ENCODE measurements at places on chromosomes 13 and 19.

GRCh38 chr19:38519168-38519567, 85.7 kb downstream of the RYR1 start:
- DNase-seq = no peak

DNA sequence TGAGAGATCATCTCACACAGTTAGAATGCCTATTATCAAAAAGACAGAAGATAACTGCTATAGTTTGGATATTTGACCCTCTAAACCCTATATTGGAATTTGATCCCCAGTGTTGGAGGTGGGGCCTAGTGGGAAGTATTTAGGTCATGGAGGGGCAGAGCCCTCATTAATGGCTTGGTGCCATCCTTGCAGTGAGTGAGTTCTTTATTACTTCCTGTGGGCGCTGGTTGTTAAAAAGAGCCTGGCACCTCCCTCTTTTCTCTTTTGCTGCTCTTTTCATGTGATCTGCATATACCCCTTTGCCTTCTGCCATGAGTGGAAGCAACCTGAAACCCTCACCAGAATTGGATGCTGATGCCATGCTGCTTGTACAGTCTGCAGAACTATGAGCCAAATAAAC, 66.8 kb downstream of the TDRD3 start:
- DNase-seq = no peak

GRCh38 chr13:73590795-73591194, 532.0 kb downstream of the KLF5 start:
- DNase-seq = no peak

DNA sequence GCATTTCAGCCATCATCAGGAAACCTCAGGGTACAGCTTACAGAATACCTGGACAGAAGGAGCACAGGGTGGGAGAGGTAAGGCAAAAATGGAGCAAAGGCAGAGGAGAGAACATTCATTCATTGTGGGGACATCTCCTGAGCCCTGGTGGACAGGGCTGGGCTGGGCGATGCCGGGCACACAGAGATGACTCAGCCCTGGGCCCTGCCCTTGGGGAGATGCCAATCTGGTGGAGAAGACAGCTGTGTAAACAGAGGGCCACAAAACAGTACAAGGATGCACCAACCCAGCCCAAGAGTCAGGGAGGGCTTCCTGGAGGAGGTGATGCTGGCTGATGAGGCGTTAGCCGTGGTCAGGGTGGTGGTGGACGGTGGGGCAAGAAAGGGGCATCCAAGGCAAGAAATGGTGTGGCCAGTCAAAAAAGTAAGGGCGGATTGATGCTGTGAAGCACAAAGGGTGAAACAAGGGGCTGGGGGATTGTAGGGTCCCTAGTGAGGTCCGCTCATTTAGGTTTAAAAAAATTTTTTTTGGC, 3.6 kb upstream of the HAS1 start:
- no peak for DNase-seq

- DNase-seq = no peak
Measured at GRCh38 chr19:44719262-44719701, 20.3 kb downstream of the CEACAM16 start.

- DNase-seq = no peak
Measured at GRCh38 chr13:100291624-100292023, 202.7 kb downstream of the PCCA start.

GRCh38 chr19:9178901-9179300, at the start of gene OR7D2:
Gene OR7D2 (plus strand): TSS chr19:9178979. CDS start chr19:9185782, 6,803 bp downstream.
- no peak for DNase-seq

GRCh38 chr19:30009013-30009412, 67.0 kb downstream of the URI1 start:
- DNase-seq = no peak

- no peak for DNase-seq
Measured at GRCh38 chr19:46189971-46190888, 39.3 kb upstream of the IGFL1 start.

DNA sequence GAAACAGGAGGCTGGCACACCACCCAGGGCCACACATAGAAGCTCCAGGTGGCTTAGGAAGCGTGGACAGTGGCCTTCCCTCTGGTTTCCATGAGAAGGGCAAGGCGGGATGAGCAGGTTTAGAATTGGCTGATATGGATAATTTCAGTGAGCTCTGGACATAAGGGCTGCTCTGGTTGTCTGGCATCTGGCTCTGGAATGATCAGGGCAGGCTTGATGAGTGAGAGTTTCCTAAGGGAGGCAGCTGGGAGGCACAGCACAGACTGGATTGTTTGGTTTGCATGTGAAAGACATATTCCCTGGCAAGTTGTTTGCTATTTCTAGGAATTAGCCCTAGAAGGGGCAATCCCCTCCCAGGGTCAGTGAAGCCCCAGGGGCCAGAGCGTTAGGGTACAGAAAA, 129.5 kb downstream of the ATP8A2 start:
- DNase-seq = no peak

All from stimulated activated CD4-positive, alpha-beta T cell treated with anti-CD3 and anti-CD28 coated beads, Interleukin-4, amount 100 ng/mL, for 4 hours (primary cell).